Cerebellar nuclear complex (tissue), 1 donor: ENCODE measurements at places on chromosomes 4 and X.

- no peak for DNase-seq
These were observed 3.4 kb downstream of the SMR3A start for GRCh38 chr4:70364002-70364401.

DNA sequence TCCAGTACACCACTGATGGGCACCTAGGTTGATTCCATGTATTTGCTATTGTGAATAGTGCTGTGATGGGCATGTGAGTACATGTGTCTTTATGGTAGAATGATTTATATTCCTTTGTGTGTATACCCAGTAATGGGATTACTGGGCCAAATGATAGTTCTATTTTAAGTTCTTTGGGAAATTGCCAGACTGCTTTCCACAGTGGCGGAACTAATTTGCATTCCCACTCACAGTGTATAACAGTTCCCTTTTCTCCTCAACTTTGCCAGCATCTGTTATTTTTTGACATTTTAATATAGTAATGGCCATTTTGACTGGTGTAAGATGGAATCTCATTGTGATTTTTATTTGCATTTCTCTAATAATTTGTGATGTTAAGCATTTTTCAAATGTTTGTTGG is 25.9 kb downstream of the CC2D2A start:
- no peak for DNase-seq

DNA sequence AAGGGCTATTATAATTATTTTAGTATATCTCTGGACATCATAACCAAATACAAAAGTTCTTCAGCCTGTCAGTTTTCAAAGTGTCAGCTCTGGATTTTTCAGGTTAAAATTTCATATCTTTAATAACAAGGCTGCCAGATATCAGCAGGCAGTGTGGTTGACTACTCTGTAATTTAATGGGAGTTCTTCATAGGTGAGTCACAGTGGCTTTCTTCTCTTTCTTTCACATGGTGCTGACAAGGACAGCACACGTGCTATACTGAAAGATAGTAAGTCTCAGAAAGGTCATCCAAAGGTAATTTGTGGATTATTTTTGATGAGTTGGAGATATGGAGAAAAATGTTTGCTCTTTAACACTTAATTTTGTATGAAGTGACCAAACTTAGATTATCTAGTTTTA is 43.2 kb downstream of the GALNT7 start:
- DNase-seq = no peak

DNA sequence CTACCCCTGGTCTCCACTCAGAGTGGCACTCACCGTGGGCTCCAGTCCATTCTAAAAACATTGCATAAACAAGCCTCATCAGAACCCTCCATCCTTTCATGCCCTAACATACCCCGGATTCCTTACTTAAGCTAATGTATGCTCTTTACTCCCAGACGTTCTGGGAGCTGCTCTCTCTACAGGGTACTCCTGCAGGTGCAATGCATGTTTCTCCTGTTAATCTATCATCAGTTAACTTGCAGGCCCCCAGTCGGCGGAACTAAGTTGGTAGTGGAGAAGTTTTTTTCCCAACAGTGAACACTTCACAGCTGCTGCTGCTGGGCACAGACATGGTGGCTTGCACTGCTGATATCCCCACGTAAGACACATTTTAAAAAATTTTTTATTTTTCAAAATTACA is 161.6 kb upstream of the FAT1 start:
- DNase-seq = no peak

DNA sequence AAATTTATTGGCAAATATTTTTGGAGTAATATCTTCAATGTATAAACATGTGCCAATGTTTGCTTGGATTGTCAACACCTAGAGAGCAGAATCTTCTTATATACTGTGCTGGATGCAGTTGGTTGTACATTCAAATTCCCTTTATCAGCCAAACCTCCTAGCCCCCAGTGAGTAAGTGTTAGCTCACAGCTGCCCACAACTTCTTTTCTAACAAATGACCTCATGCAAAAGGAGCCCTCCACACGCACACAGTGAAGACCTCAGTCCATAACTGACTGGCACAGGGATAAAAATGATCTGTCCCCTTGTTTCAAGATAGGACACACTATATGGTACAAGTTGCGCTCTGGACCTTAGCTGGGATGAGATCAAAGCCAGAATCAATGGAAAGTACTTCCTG is 458.0 kb upstream of the NWD2 start:
- DNase-seq = no peak

GRCh38 chr4:150589157-150589556 is 7.2 kb downstream of the MAB21L2 start:
- no peak for DNase-seq

- no peak for DNase-seq
These were observed 125.1 kb upstream of the PSAPL1 start for GRCh38 chr4:7559741-7560395.

- DNase-seq = no peak
These were observed 15.6 kb downstream of the MAML3 start for GRCh38 chr4:140138428-140138827.

DNA sequence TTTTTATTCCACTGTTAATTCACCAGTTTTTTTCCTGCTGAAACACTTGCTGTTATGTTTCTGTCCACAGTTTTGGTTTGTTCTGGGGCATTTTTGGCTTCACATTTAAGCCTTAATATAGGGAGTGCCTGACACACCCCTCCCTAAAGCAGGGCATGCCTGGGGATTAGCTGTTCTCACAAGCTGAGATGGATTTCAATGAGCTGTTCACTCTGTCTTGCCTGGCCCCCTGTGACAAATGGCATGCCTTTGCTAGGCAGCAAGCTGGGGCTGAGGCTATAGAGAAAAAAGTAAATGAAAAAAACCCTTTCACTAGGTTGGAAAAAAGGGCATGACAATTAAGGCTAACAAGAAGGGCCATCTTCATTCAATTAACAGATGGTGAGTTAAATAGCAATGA is 22.4 kb downstream of the LPAR4 start:
- DNase-seq = no peak

GRCh38 chrX:10169175-10169574 is 12.4 kb downstream of the CLCN4 start:
- DNase-seq = no peak

GRCh38 chrX:150477371-150477770 is 91.0 kb upstream of the MTM1 start:
- no peak for DNase-seq

GRCh38 chr4:53101191-53101581 is 239.1 kb downstream of the RASL11B start:
- DNase-seq = no peak

DNA sequence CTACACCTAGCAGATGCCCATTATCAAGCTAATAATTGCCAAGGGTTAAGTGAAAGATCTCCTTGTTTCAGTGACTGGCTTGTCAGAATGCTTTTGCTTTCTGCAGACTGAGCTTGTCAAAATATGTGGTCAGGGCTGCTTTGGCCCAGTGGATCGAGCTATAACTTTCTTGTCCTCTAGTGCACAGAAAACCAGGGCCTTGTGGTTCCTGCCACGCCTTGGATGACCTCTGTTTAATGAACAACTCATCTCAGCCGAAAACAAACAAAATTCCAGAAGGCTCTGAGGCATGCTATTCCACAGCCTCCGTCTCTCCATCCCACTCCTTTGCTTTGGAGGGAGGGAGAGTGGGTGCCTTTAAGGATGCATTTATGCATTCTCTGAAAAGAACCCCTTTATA is 11.3 kb downstream of the EVC start:
- DNase-seq = no peak

GRCh38 chr4:154292589-154292988 is 199.0 kb downstream of the DCHS2 start:
- no peak for DNase-seq

GRCh38 chr4:26953770-26954423 is 93.3 kb downstream of the STIM2 start:
- no peak for DNase-seq

DNA sequence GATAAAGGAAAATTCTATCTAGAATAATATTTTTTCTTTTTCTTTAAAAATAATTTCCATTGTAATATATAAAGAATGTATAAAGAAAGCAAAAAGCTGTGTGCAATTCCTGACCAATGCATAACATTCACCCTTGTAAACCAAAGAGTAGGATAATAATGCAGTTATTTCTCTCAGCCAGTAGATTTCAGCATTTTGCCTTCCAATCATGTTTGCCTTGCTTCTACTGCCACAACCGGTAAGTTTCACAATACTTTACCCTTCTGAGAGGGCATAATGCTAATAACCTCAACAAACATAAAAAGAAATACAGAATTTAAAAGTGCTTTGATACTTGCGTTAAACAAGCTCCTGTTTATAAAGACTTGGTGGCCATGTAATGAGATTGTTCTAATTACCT is 59.9 kb downstream of the CHIC2 start:
- DNase-seq = no peak

DNA sequence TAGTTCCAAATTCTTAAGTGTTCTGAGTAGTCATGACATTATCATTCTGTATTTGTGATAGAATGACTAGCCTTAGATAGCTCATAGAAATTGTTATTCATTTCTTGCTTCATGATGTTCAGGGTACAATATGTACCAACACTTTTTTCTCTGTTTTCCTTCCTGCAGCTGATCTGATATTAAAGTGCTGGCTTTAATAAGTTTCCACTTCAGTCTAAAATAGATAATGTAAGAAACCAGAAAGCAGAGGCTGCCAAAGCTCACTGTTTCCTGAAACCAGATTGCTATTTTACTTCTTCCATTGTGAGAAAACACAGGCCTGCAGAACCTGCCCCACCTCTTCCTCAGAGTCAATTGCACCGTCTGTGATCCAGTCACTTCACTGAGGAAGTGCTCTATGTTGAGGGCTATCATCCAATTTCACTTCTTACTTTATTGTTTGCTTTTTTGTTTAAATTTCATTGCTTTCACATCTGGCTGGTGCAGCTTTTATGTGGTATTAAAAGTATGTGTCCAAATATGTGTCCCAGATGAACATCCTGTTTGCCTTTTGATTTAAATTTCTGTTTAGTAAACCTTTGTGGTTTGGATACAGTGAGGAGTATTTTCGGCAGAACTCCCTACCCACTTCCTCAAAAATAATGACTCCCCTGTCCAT is 652.1 kb downstream of the ANKRD50 start:
- no peak for DNase-seq

GRCh38 chr4:162847945-162848549 is 318.6 kb downstream of the NAF1 start:
- DNase-seq = no peak

DNA sequence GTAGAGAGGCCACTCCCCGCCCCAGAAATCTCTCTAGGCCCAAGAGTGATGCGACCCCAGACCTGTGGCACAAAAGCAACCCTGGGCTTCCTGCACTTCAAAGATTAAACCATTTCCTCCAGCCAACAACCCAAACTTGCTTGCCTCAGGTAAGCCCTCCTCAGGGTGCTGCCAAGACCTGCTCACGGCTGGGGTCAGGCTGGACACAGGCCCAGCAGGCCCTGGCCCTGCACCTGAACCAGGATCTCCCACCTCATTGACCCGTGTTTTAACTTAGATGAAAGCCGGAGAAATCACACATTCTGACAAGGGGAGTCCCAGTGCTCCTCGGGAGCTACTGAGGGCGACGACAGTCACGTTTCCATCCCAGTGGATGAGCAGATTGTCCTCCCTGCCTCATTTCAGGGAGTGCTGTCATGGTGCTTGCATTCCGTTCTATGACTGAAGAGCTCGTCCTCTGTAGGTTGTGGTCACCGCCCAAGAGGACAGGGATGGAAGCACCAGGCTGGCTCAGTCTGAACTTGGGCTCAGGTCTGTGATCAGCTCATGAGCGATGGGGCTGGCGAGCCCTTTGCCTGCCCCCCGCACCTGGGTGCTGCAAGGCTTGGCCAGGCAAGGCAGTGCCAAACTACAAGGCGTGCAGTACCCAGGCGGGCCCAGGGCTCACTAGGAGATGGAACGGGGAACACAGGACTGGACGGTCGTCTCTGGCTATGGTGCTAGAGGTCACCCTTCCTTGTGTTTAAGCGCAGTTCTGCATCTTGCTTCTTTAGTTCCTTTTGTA is 25.9 kb downstream of the WDR1 start:
- no peak for DNase-seq

DNA sequence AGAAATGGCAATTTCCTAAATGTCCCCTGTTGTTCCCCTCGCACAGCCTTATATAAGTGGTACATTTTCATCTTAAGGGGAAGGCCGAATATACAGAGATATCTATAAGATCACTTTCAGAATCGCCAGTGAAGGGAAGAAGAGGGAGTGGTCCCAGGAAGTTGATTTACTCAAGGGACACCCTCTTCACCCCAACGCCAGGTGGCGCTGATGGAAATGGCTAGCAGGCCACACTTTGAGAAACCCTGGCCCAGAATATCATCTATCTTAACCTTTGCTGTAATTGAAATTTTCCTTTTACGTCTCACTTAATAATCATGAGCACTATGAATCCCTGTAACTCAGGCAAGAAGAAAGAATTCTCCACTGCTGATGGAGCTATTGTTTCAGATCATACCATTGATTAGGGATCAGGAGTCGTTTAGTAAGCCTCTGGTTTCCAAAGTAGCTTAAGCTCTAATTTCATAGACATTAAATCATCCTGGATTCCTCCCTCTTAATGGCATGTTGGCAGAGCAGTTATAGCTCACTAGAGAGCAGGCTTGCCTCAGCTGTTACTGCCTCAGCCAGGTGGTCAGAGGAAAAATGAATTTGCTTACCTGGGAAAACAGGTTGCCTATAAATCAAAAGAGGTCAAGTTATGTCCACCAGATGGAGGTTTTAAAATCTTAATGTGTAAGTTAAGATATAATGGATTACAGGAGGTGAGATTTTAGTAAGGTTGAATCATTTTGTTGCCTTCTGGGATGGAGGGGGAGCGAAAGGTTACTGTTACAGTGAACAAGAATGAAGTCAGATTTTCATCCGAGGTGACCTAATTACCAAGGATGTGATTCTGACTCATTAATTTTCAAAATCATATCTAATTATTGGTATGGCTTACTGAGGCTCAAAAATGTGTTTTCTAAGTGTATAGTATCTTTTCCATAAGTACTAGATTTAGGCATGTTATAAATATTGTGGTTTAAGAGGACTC is 941.2 kb upstream of the TENM3 start:
- DNase-seq = no peak

DNA sequence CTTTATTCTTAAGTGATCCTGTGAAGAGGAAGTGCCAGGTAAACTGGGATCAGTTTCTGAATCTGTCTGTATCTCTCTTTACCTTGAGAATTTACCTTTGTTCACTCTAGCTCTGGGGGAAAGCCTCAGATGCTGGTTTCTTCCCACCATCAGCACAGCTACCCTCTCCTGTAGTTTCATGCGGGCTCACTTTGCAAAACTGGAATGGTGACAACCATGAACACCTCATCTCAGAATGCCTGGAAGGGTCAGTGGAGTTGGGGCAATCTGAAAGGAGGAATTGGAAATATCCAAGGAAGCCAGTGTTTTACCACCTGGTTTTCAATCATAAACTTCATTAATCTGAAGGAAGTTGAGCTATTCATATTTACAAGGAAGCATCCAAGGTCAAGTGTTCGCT is 30.8 kb upstream of the DCX start:
- no peak for DNase-seq
